ENCODE measurements at places on chromosomes 16 and 17.

DNA sequence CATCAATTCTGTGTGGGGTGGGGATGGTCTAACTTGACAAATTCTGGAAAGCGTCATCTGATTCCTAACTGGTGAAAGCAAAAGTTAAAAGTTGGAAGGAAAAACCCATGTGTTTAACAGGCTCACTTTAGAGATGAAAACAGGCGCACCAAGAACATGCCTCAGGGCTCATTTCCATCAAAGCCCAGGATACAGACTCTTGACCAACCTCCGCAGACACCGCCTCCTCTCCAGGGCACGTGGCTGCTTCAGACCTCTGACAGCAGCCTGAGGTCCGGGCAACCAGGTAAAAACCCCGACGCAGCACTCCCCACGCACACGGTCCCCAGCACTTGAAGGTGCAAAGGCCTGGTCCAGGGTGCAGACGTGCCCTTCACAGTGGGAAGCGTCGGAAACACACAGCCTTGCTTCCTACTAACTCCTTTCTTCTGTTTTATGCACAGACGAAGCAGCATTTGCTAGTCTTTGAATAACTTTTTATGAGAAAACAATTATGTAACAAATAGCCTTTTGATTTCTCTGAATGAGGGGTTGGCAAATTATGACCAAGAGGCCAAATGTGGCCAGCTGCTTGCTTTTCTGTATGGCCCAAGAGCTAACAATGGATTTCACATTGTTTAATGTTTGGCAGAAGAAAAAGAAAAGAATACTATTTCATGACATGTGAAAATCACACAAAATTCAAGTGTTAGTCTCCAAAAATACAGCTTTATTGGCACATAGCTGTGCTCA lies 44.2 kb upstream of the TRAP1 start:
- DNase-seq = no peak

DNA sequence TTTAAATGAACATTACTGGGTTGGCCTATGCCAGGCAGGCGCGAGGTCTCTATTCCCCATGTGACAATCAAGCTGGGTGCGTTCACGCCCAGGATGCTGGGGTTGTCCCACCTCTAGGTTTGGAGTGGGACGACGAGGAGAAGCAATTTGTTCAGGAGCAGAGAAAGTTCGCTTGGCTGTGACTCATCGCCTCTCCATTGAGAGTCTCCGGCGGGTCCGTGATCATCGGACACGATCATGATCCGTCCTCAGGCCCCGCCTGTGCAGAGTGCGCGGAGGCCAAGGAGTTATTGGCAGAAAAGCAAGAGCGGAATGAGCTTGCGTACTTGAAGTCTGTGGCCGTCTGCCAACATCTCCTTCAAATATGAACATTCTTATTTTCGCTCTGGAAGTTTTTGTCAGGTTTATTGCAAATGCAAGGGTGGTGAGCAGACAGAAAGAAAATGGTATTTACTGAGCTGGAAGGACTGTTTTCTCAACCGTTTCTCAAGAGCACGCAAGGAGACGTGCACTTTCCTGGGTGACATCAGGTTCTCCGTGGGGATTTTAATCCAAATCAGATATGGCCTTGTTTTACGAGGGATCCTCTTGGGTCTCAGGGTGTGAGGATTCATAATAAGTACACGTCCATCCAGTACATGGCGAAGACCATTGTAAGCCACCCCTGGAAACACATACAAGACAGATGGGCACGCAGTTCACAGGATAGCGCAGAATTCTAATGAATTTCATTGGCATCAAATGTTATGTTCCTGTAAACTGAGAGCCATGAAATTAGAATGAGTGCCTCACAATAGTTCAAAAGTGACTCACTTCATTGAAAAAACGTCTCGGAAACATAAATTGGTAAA lies 70.1 kb upstream of the CREBBP start:
- DNase-seq = no peak

- DNase-seq = no peak
Observed at GRCh38 chr17:33990943-33991706, 264.0 kb upstream of the CCL2 start.

- no peak for DNase-seq
Observed at GRCh38 chr17:73430848-73431247, 119.0 kb upstream of the CDC42EP4 start.

GRCh38 chr17:2087597-2088211 lies 32.8 kb downstream of the HIC1 start:
- DNase-seq = no peak

- DNase-seq = no peak
Observed at GRCh38 chr17:62101090-62101489, 36.0 kb upstream of the MED13 start.

GRCh38 chr16:24562811-24563210 lies 23.4 kb downstream of the RBBP6 start:
- no peak for DNase-seq

- no peak for DNase-seq
Observed at GRCh38 chr17:27531469-27531961, 75.3 kb downstream of the KSR1 start.

- no peak for DNase-seq
Observed at GRCh38 chr17:49914096-49914490, 54.9 kb upstream of the DLX4 start.

DNA sequence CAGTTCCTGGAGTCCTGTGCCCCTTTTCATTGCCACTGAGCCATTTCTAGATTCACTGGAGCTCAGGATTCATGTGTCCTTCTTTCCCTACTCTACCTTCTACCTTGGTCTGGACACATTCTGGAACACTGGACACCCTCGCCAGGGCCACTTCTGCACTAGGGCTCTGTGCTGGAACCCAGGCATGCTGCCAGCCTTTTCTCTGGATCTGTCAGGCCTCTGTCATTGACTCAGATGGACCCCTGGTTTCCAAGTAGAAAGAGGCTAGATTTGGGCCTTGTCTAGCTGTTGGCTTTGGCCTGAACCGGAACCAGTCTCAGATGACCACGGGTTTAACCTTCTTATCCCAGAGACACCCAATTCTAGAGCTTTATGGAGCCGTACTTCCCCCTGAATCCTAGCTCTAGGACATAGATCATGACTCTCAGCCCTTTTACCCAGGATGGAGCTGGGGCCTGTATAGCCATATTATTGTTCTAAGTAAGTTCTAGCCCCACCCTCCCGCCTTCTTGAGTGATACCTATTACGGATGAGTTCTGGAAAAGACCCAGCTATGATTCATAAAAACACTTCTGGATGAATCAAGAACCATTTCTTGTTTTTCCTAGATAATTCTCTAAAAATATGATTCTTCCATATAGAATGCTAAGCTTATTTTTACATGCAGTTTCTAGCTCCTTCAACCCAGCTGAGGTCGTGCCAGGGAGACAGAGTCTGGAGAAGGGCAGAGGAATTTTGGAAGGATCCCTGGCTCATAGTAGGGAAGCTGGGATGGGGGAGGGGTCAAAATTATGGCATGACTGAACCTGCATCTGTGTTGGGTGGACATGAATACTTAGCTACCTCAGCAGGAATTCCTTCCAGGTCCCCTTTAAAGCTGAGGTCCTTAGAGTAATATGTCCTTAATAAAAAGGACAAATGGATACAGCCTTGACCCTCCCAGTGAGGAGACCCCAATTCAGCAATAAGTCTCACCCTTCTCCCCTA lies 1.1 kb upstream of the CHRNB1 start:
- no peak for DNase-seq

DNA sequence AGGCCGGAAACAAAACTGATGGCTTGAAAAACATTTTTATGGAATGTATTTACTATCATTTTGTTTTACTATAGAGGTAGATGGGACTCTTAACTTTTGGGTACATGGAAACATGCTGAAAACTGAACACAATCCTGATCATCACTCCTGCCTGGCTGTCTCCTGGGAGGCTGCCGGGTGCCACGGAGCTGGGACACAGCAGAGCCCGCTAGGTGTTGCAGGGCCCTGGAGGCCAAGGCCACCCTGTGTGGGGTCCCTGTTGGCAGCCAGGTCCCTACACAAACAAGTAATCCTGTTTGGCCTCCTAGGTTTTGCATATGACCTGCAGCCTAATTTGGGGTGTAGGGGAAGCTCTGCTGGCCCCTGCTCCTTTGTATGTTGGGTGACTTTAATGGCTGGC lies 17.5 kb downstream of the PLD6 start:
- no peak for DNase-seq

GRCh38 chr17:77508047-77508715 lies 367.4 kb downstream of the SEC14L1 start:
- no peak for DNase-seq

Measured in stimulated activated CD4-positive, alpha-beta T cell treated with anti-CD3 and anti-CD28 coated beads, Interleukin-1b, Interleukin-23, amount 100 ng/mL, for 4 hours (primary cell).